CD8-positive, alpha-beta memory T cell (primary cell): ENCODE measurements at places on chromosomes 12 and 14.

GRCh38 chr12:66852091-66852490 is 173.2 kb upstream of the GRIP1 start:
- no peak for DNase-seq
- no peaks in the 10 kb centered on the region for H3K4me1 ChIP-seq
- no peaks in the 10 kb centered on the region for H3K36me3 ChIP-seq
- no peak overlapping the region for H3K27ac ChIP-seq

DNA sequence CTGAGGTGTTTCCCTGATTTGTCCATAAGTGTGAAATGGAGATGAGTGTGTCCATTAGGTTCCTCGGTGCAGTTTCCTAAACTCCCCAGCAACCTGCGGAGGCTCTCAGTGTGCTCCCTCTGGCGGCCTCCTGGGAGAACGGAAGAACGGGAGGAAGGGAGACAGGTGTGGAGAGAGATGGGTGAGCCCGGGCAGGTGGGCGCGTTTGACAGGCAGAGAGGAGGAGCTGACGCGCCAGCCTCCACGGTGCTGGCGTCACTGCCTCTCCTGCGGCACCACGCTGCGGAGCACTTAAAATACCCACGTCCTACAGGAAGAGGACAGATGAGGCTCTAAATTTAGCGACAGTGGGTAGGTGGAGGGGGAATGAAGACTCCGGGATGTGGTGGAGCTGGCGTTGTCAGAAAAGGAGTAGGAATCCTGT is 26.8 kb upstream of the PEX5 start:
- peaks cover 7% of the 10 kb centered on the region for H3K27me3 ChIP-seq
- H3K36me3 ChIP-seq = no peaks in the 10 kb centered on the region
- no peak overlapping the region for H3K4me3 ChIP-seq
- peaks cover 11% of the 10 kb centered on the region for H3K4me1 ChIP-seq

- no peak overlapping the region for H3K4me3 ChIP-seq
- no peaks in the 10 kb centered on the region for H3K27me3 ChIP-seq
- no peaks in the 10 kb centered on the region for H3K4me1 ChIP-seq
- DNase-seq = no peak
- no peak overlapping the region for H3K27ac ChIP-seq
These were observed 595.0 kb downstream of the RPS29 start for GRCh38 chr14:48991141-48991540.

DNA sequence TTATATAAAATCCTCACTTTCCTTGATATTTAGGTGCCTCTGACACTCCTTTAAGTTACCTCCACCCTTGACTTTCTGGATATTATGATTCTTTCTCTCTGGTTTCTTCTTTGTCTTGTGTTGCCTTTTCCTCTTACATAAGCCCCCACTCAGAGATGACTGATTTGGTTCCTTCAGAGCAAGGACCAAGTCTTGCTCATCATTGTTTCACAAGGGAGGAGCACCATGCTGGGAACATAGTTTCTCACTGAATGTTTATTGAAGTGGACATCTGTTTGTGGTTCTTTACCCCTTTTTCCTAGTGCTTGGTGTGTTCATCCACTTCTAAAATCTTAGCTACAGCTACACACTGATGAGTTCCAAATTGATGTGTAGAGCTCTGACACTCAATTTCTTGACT is 161.3 kb upstream of the PTPRQ start:
- no peak overlapping the region for H3K4me3 ChIP-seq
- no peaks in the 10 kb centered on the region for H3K36me3 ChIP-seq
- no peak overlapping the region for H3K27ac ChIP-seq
- H3K4me1 ChIP-seq = no peaks in the 10 kb centered on the region
- DNase-seq = no peak
- H3K27me3 ChIP-seq = no peaks in the 10 kb centered on the region

GRCh38 chr12:5571115-5571514 is 139.2 kb downstream of the NTF3 start:
- no peak overlapping the region for H3K4me3 ChIP-seq
- no peak overlapping the region for H3K27ac ChIP-seq
- no peaks in the 10 kb centered on the region for H3K36me3 ChIP-seq
- no peak for DNase-seq
- no peaks in the 10 kb centered on the region for H3K27me3 ChIP-seq

DNA sequence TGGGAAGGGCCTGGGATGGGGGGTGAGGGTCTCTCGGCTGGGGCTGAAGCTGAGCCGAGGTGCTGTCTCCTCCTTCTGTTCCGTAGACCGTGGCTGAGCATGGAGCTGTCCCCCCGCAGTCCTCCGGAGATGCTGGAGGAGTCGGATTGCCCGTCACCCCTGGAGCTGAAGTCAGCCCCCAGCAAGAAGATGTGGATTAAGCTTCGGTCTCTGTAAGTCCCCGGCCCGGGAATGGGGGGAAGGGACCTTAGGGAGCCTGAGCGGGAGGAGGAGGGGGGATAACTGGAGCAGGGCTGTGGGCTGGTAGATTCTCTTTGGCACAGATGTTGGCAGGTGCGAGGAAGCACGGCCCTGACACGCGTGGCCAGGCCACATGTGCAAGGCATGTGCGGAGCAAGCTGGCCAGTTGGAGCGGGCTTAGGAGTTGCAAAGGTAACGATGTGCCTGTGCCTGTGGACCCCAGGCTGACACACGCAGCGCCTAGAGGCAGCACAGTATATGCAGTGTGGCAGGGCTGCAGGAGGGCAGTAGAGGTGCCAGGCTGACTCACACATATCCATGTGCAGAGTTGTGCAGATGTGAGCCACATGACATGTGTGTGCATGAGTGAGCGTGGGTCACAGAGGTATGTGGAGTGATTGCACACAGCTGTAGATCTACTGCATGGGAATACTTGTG is 512 bp downstream of the PDE1B start:
- H3K27ac ChIP-seq = no peak overlapping the region
- peaks cover 14% of the 10 kb centered on the region for H3K4me1 ChIP-seq
- no peak for DNase-seq
- H3K27me3 ChIP-seq = no peaks in the 10 kb centered on the region

GRCh38 chr12:121251838-121252237 is 41.9 kb downstream of the P2RX4 start:
- DNase-seq = no peak
- H3K27me3 ChIP-seq = no peaks in the 10 kb centered on the region
- H3K4me3 ChIP-seq = no peak overlapping the region
- no peak overlapping the region for H3K27ac ChIP-seq
- H3K4me1 ChIP-seq = no peaks in the 10 kb centered on the region

GRCh38 chr12:18737819-18738218 is at the start of the genes CAPZA3 and PLCZ1:
TSS of gene CAPZA3 (plus strand) at chr12:18738119. CDS start at chr12:18738269, 150 bp downstream.
TSS of gene PLCZ1 (minus strand) at chr12:18738012. CDS start at chr12:18737371, 641 bp downstream.
- DNase-seq = no peak
- H3K4me1 ChIP-seq = no peaks in the 10 kb centered on the region
- no peaks in the 10 kb centered on the region for H3K27me3 ChIP-seq
- no peak within 1 kb of the TSS for H3K27ac ChIP-seq

- H3K36me3 ChIP-seq = no peaks in the 10 kb centered on the region
- no peak overlapping the region for H3K27ac ChIP-seq
- no peak overlapping the region for H3K4me3 ChIP-seq
These were observed 209.4 kb upstream of the CRY1 start for GRCh38 chr12:107302649-107303341.

- H3K27ac ChIP-seq = no peak overlapping the region
- H3K4me3 ChIP-seq = no peak overlapping the region
- no peaks in the 10 kb centered on the region for H3K36me3 ChIP-seq
- no peak for DNase-seq
- no peaks in the 10 kb centered on the region for H3K4me1 ChIP-seq
- H3K27me3 ChIP-seq = no peaks in the 10 kb centered on the region
These were observed 1166.3 kb downstream of the GALC start for GRCh38 chr14:86826661-86827060.

GRCh38 chr12:40853221-40853620 is 161.0 kb downstream of the CNTN1 start:
- DNase-seq = no peak
- H3K4me1 ChIP-seq = no peaks in the 10 kb centered on the region
- H3K27ac ChIP-seq = no peak overlapping the region
- H3K27me3 ChIP-seq = no peaks in the 10 kb centered on the region
- no peaks in the 10 kb centered on the region for H3K36me3 ChIP-seq

DNA sequence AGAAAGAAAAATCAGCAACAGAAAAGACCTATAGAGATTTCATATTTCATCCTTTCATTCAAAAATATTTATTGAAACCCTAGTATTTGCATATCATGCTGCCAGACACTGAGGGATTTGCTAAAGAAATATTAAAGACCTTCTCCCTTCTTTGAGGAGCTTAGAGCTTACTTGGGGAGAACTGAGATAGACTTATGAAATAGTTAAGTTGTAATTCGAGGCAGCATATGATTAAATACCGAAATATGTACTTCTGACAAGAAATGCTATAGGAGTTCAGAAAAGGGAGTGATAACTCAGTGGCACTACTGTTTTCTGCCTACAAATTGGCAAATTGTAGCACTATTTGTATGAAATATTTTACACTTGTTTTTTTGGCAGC is 59.1 kb downstream of the PLXNC1 start:
- peak overlapping the region; percentile 52 for H3K4me3 ChIP-seq
- H3K27ac ChIP-seq = peak overlapping the region; percentile 59
- no peaks in the 10 kb centered on the region for H3K36me3 ChIP-seq

DNA sequence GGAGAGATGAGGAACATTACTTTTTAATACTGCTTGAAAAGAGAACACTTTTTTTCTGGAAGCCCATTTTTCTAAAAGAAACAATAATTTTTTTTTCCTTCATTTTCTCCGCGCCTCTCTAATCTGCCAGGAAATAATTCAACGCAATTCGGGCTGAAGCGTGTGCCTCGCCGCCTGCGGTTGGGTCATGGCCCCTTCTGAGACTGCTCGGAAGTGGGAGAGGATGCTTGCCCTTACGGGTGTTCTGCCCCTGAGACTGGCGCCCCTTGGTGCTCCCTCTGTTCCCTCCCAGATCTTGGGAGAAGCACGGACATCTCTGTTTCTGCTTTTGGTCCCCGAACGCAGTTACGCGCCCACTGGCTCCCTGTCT is 332 bp upstream of the TBC1D30 start:
- DNase-seq = no peak
- H3K27me3 ChIP-seq = peaks cover 36% of the 10 kb centered on the region
- peak overlapping the region; percentile 32 for H3K4me3 ChIP-seq
- no peaks in the 10 kb centered on the region for H3K36me3 ChIP-seq

GRCh38 chr12:103399986-103400385 is 95.8 kb downstream of the C12orf42 start:
- no peak overlapping the region for H3K27ac ChIP-seq
- no peak for DNase-seq
- H3K27me3 ChIP-seq = no peaks in the 10 kb centered on the region
- no peaks in the 10 kb centered on the region for H3K36me3 ChIP-seq
- H3K4me3 ChIP-seq = no peak overlapping the region

- H3K27ac ChIP-seq = no peak overlapping the region
- H3K27me3 ChIP-seq = no peaks in the 10 kb centered on the region
- H3K4me3 ChIP-seq = no peak overlapping the region
- H3K36me3 ChIP-seq = no peaks in the 10 kb centered on the region
- H3K4me1 ChIP-seq = no peaks in the 10 kb centered on the region
These were observed 5.3 kb downstream of the HSD17B6 start for GRCh38 chr12:56768424-56768823.
